Brain pericyte (primary cell): ENCODE measurements at places on chromosomes 3 and 15.

GRCh38 chr15:40594429-40594836 is 384 bp downstream of the KNL1 start:
- DNase-seq = no peak

DNA sequence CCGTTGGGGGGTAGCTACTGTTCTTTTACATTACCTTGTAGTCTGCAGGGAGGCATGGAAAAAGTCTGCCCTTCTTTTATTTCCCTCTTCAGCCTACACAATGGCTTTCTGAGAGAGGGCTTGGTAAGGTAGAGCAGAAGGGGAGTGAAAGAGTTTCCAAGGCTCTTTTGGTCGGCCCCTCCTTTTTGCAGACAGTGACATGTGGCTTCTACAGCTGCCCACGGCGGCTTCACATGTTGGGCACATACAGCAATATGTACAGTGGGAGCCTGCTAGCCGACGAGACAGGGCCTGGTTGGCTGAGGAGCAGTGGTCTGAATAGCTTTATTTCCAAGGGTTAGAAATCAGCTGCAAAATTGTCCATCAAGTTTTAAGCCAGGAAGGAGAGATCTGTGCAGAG is 4.0 kb downstream of the INAFM2 start:
- DNase-seq = no peak

GRCh38 chr3:181581656-181582055 is 130.1 kb upstream of the SOX2 start:
- DNase-seq = no peak

- DNase-seq = no peak
These were observed 218.7 kb upstream of the MDFIC2 start for GRCh38 chr3:70531063-70531657.

- DNase-seq = no peak
These were observed 44.9 kb upstream of the KLHL25 start for GRCh38 chr15:85839643-85840042.

- DNase-seq = no peak
These were observed 62.7 kb upstream of the KLF13 start for GRCh38 chr15:31263751-31264558.

DNA sequence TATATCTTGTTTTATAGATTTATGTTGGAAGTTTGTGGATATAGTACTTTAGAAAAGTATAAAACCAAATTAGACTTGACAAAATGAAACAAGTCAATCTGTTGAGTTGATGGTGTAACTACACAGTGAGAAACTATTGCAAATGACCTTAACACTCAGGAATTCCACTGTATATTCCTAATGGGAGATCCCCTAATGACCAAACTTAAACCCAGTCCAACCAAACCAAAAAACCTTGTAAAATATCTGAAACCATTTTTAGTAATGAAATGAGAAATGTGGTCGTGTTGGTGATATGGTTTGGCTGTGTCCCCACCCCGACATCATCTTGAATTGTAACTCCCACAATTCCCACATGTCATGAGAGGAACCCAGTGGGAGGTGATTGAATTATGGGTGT is 31.9 kb upstream of the ATP13A3 start:
- no peak for DNase-seq

DNA sequence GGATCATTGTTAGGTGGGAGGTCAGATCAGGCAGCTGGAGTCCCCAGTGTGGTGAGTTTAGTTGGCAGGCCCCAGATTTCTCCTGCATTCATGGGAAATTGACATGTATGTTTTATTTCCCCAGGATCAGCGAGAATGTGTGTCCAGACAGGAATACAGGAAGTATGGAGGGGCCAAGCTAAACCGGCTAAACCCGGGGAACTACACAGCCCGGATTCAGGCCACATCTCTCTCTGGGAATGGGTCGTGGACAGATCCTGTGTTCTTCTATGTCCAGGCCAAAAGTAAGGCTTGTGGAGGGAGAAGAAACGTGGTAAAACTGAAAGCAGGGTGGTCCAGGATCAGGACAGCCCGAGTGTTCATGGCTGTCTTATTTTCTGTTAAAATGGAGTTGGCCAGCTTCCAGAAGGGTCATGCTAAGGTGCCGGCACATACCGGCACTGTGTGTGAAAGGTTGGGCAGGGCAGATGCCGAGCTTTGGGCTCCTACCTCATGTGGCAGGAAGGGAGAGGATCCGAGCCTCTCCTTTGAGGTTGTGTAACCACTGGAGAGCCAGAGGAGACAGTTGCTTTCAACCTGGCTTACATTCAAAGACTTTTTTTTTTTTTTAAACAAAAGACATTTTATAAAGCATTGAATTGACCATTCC is 83.1 kb downstream of the PGPEP1L start:
- no peak for DNase-seq

DNA sequence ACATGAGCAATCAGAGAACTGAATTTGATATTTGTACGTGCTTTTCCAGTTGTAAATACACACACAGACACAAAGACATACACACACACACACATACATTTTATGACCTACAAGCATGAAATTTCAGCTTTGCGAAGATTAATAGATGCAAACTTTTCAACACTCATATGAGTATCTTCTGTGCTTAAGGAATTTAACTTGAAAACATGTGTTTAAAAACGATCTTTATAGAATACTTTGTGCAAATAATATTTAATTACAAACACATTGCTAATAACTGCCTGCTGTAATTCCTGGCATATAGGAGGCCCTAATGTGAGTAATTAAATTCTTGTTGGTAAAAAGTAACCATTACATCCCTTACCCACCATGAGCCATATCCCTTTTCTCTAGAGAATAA is 107.7 kb upstream of the PLSCR5 start:
- no peak for DNase-seq

DNA sequence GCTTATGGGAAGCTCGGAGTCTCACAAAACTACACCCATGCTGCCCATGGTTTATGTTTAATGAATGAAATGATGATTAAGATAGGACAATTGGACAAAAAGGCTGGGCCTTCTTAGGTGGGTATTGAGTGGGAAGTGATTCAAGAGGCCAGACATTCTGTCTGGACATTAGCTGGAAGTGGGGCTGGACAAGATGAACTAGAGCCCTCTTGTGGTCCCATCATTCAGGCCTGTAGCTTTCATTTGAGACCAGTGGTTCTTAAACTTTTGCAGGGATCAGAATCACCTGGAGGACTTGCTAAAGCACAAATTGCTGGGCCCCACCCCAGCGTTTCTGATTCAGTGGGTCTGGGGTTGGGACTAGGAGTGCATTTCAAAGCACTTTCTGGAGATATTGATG is 290.4 kb upstream of the CTDSPL start:
- DNase-seq = no peak

DNA sequence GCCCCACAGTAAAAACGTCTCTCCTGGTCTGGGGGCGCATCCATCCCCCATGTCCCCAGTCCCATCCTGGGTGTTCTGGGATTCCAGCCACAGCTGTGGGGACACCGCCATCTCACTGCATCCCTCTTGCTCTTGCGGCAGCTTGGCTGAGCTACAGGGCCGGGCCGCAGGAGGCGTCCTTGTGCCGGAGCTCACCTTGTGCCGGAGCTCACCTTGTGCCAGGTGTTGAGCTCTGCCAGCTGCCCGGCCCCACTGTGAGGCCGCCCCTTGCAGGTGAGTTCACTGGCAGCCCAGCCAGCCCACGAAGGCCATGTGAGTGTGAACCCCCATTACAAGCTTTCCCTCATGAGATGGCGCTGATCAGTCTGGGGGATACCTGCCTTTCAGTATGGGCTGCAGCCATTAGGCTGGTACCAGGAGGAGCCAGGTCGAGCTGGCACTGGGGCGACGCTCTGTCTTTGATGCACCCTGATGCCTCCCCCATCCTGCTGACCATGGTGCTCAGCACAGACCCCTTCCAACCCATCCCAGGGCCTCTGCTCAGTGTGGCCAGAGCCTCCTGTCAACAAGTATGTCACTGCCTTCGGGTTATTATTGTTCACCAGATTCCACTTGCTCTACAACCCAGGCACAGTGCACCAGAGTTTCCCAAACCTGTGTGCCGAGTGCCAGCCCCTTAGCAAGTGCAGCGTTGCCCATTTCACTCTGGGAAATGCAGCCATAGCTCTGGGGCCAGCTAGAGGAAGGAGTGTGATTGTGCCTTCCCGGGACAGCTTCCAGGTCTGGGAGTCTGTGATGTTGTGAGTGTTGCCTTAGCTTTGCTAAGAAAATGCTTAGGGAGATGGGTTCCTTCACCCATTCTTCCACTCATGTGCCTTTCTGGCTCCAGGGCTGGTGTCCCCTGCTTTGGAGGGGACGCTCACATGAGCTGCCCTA is 105.7 kb downstream of the APBA2 start:
- DNase-seq = no peak

DNA sequence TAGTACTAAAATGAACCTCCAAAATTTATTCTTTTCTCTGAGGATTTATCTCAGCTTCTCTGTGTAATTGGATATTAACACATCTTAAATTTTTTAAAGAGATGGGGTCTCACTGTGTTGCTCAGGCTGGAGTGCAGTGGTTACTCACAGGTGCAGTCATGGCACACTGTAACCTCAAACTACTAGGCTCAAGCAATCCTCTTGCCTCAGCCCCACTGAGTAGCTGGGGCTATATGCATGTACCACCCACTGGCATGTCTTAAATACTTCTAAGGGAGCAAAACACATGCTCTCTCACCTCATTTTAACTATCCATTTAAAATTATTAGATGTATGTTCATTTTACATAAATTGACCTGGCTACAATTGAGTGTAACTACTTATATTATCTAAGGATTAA is 11.3 kb upstream of the TMEM87A start:
- no peak for DNase-seq

- DNase-seq = no peak
These were observed 109.0 kb upstream of the NEDD4 start for GRCh38 chr15:56102441-56102840.

DNA sequence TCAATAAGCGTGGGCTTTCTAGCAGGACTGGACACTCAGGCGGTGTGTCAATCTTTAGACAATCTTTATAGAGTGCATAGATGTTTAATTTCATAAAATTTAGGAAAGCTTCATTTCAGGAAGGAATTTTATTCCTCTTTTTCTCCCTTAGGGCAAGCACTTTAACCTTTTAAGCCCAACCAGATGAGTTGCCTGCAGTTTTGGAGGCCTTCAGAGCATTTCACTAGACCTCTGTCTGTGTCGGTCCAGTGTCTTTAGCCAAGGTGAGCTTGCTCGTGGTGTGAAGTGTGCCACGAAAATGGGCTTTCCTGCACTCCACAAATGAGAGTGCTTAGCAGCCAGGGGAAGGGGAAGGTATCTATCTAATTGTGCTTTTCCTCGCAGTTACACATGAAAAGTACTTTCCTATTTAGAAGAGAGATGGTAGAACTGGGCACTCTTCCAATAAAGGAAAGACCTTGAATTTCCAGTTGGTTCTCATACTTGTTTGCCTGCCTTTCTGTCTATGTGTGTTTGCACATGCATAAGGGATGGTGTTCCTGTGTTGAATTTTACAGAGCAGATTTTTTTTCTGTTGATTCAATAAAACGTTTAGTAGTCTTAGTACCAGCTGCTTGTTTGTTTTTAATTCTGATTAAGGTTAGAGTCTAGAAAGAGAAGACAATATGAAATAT is 53.6 kb downstream of the FEZF2 start:
- no peak for DNase-seq

DNA sequence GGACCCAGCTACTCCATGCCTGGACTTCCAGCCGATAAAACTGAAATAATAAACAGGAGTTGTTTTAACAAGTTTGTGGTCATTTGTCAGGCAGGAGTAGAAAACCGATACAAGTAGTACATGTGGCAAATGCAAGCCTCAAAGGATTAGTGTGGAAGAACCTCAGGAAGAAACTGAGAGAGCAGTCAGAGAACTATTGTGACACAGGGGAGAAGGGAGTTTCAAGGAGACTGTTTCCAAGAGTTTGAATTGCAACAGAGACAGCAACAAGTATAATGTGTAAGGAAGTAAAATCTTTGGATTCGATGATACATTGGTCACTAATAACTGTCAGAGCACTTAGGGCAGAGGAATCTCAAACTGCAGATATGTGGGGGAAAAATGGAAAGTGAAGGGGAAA is 450.6 kb upstream of the ARHGEF26 start:
- DNase-seq = no peak

GRCh38 chr15:85044251-85044853 is 62.7 kb downstream of the PDE8A start:
- no peak for DNase-seq

- no peak for DNase-seq
These were observed 303.7 kb upstream of the WNT5A start for GRCh38 chr3:55790596-55791350.

DNA sequence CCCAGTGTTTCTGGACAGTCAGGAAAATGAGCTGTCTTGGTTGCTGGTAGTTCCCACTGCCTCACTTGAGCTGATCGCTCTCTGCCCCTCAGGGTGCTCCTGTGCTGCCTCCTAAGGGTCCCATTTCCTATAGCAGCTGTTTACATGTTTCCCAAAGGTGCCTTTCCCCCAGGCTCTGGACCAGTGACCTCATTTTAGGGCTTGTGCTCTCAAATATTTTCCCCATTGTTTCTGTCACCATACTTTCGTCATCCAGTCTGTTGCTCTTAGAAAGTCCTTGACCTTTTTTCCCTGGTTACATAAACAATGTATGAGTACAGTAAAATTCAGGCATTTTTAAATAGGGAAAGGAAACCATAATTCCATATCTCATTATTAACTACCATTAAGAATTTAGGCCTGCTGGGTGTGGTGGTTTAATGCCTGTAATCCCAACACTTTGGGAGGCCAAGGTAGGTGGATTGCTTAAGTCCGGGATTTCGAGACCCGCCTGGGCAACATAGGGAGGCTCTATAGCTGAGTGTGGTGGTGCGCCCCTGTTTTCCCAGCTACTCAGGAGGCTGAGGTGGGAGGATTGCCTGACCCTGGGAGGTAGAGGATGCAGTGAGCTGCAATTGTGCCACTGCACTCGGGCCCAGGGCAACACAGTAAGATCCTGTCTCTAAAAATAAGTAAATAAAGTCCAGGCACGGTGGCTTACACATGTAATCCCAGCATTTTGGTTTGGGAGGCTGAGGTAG is 11.7 kb downstream of the RAD54L2 start:
- DNase-seq = no peak

DNA sequence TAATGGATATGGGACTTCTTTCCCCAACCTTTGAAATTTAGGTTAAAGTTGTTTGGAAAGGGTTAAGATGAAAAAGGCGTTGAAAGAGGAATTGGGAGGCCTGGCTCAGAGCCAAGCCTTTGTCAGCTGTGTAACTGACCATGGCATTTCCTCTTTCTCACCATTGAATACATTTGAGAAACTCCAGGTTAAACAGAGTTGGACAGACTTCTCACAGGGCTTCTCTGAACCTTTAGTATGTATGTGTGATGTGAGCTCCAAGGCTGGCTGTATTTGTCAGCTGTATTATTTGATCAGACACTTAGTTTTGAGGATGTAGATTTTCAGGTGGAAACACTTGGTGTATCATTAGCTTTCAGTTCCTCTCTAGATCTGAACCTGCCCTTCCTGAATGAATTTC is 136.4 kb upstream of the GOLGA6L4 start:
- no peak for DNase-seq
